AML-193 (cell line): ENCODE measurements at places on chromosomes 12 and 14.

- DNase-seq: no peak
Measured at GRCh38 chr14:97709552-97709951, 912.4 kb downstream of the VRK1 start.

DNA sequence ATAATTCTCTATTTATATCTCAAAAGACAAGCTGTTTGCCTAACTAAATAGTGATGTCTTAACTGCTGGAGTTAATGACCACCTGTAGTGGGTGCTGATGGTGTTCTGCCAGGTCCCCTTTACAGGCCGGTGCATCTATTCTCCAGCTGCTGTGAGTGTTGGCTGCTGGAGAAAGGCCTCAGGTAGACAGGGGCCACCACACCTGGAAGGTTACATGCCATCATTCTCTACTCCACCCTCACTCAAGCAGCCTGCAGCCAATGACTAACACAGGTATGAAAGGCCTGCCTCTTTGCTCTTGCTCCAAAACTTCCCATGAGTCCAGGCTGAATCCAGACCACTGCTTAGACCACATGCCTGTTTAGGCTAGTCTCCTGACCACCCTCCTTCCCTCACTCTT is 73.9 kb downstream of the RPS6KA5 start:
- DNase-seq: no peak

DNA sequence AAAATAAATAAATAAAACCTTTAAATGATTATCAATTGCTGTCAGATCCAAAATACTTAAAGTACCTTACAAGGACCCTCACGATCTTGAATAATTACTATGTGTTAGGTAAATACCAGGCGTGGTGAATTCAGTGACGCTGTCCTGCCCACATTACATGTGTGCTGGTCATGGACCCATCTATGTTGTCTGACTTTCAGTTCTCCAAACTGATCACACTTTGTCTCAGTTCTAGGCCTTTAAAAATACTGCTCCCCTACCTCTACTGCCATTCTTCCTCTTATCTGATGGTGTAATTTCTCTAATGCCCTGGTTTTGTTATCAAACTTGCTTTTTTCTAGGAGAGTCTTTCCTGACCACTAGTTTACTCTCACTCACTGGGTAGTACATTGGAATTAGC is 520.7 kb downstream of the TRHDE start:
- DNase-seq: no peak

- DNase-seq: no peak
Measured at GRCh38 chr12:89386138-89386537, 33.8 kb upstream of the DUSP6 start.

- DNase-seq: no peak
Measured at GRCh38 chr12:58286353-58286752, 345.0 kb downstream of the ATP23 start.

- no peak for DNase-seq
Measured at GRCh38 chr14:98916036-98916435, 356.0 kb downstream of the BCL11B start.

DNA sequence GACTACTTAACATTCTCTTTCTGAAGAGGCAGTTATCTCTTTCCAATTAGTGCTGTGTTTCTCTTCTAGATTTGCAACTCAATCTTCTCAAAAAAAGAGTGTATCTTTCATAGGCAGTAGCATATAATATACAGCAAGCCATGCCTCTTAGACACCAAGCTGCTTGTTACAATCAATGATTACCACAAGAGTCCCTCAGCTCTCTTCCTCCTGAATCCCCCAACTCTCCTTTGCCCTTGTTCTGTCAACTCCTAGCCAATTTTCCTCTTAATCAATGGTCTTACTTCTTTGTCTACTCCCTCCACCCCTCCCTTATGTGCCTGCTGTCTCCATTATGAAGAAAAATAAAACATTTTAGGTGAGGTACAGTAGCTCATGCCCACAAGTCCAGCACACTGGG is 2.6 kb downstream of the TMTC1 start:
- no peak for DNase-seq

GRCh38 chr12:65152012-65152411 is 17.4 kb upstream of the LEMD3 start:
- no peak for DNase-seq

GRCh38 chr14:74347795-74348100 is 523 bp upstream of the VRTN start:
- no peak for DNase-seq

DNA sequence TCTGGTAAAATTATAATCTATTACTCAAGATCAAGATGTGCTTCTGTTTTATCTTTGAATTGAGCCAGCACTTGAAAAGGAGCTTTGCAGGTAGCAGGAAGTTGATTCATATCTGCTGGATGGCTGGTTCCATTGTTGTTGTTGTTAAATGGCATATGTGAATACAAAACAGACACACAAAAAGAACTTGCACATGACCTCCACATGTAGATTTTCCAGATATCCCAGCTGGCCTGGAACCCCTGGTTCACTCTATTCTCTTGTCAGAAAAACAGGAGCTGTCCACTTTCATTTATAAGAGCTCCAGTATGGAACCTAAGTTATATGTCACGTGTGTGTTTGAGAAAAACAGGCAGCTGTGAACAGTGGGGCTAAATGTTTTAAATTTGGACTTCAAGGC is 273.9 kb downstream of the TMEM132D start:
- DNase-seq: no peak

DNA sequence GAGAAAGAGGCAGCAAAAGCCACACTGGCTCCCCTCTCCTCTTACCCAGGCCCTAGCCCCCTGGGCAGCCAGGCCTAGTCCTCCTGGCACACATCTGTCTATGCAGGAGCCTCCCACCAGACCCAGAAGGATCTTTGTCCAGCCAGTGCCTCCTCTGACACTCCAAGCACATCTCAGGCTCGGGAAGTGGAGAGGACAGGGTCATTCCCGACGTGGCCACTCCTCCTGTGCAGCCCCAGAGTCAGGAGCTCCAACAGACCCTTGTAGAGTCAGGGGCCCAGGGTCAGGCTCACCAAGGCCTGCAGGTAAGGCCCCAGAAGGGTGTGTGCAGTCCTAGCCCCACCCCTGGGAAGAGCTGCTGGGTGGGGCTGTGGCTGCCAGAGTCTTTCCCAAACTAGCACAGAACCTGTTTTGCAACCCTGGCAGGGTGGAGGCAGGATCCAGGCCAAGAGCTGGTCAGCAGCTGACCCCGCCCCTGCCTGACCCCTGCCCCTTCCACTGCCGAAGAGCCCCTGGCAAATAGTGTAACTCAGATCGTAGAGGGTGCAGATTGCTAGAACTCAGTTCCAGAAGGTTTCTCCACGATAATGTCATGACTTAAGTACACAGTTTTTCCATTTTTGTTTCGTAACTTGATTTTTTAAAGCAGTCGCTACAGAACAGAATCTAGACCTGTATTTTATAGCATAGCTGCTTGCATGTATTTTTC is 26.6 kb upstream of the PNMA1 start:
- DNase-seq: peak; percentile 29

DNA sequence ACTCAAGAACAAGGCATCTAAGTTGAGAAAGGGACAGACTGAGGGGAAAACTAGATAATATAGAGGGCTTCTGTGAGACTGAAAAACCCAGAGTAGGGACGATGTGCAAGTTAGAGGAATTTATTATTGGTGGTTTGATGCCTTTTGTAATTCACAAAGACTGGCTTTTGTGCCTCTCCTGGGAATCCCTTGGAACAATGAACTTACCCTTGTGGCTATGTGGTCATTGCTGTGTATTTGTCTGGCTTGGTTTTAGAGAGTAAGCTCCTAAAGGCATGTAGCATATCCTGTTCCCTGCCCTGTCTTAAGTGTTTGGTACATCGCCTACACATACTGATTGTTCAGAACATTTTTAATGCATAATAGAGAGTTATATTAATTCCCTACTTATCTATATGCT is 26.6 kb downstream of the DCN start:
- no peak for DNase-seq

- no peak for DNase-seq
Measured at GRCh38 chr12:52947738-52948423, 1.0 kb upstream of the KRT18 start.

GRCh38 chr14:58737511-58737910 is 99.7 kb downstream of the DACT1 start:
- DNase-seq: no peak

- DNase-seq: no peak
Measured at GRCh38 chr14:61710853-61711817, 15.8 kb downstream of the HIF1A start.

DNA sequence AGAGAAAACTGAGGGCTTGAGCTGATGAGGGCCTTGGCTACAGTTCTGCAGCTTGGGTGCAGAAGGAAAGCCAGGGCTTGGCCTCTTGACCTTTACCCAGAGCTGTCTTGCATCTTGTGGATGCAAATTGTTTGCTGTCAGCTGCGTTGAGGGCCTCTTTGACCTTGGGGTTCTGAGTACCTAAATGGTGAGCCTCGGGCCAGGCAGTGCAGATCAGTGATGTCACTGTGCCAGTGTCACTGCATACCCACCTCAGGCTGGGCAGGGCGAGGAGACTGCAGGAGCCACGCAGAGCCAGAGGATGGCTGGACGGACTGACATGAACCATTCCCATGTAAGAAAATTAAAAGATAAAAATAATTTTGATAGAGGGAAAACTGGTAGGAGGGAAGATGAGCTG is 18.6 kb downstream of the ESRRB start:
- no peak for DNase-seq

DNA sequence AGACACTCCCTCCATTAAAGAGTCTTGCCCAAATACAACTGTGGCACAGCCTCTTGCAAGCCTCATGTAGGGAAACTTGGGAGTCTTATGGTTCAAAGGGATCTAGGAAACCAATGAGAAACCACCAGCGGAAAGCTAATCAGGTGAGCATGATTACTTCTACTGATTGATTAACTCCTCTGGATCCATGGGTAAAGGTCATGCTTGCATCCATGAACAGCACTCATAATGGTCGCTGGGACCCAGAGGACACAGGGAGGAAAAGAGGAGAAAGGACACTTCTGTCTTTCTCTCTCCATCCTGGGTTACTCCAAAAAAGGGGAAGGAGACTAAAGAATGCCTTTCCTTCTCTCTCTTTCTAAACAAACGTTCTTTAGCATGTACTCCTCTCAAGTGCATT is 1397.2 kb downstream of the LRFN5 start:
- DNase-seq: no peak

GRCh38 chr14:67881225-67881624 is 61.6 kb downstream of the RAD51B start:
- DNase-seq: no peak

DNA sequence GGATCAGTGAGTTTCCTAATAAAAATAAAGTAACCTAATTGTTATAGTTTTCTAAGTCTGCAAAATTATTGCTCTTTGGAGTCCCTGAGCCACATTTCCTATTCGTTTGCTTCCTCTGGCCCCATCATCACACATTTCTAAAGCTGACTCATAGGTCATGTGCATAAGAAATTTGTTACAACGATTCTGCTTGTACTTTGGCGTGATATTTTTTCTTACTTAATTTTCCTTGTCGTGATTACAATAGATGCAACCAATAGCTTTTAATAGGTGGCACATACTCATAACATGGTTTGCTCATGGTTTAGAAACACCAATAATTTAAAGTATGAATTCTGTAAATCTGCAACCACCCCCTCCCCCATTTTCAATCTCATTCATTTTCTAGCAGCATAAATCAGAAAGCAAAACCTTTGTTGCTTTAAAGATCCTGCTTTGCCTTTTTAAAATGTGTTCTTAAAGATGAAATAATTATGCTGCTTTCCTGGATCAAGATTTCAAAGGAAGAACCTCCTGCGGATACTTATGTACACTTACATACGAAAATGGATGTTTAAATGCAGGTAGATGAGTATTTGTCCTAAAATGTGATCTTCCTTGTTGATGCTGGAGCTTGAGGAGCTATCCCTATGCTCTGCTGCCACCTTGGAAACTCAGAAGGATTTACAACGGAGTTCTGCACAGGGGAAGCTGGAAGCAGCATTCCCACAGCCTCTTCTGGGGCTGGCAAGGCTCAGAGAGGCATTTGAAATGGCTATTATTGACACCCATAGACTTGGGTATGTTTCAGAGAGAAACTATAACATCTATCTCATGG is 1.7 kb upstream of the FLRT2 start:
- DNase-seq: no peak

- no peak for DNase-seq
Measured at GRCh38 chr12:130879212-130879686, 7.4 kb downstream of the RAN start.

GRCh38 chr12:116236148-116236731 is 41.3 kb downstream of the MED13L start:
- DNase-seq: no peak

DNA sequence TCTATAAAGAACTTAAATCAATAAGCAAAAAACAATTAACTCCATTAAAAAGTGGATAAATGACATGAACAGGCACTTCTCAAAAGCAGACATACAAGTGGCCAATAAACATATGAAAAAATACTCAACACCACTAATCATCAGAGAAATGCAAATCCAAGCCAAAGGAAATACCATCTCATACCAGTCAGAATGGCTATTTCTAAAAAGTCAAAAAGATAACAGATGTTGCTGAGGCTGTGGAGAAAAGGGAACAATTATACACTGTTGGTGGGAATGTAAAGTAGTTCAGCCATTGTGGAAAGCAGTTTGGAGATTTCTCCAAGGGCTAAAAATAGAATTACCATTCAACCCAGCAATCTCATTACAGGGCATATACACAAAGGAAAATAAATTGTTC is 234.5 kb upstream of the PLXNC1 start:
- no peak for DNase-seq

GRCh38 chr12:11724888-11725311 is 75.4 kb downstream of the ETV6 start:
- DNase-seq: no peak

- no peak for DNase-seq
Measured at GRCh38 chr12:122743895-122744525, 8.6 kb upstream of the DENR start.

DNA sequence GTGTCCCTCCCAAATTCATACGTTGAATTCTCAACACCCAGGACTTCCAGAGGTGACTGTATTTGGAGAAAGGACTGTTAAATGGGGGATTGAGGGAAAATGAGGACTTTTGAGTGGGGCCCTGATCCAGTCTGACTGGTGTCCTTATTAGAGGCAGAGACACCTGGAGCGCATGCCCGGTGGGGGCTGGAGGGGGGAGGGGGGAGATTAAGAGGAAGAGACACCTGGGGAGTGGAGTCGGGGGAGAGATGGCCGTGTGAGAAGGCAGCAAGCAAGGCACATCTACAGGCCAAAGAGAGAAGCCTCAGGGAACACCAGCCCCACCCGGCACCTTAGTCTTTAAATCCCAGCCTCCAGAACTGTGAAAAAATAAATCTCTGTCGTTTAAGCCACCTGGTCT is 209.7 kb downstream of the SLC41A2 start:
- no peak for DNase-seq

DNA sequence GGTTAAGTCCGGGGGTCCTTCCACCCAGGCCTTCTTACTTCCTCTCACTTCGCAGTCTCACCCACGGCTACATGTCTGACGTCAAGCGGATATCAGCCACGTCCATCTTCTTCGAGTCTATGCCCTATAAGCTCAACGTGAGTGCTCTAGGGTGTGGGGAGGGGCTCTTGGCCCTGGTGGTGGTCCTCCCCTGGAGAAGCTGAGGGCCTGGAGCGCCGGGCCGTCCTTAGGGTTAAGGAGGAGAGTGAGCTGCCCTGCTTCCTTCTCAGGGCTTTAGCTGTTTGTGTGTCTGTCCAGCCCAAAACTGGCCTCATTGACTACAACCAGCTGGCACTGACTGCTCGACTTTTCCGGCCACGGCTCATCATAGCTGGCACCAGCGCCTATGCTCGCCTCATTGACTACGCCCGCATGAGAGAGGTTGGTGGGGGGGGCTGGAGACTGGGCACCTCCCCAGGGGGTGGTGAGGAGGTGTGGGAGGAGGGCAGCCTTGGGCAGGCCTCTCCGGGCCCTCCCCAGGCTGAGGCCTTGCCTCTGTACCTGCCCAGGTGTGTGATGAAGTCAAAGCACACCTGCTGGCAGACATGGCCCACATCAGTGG is 2.7 kb downstream of the SHMT2 start:
- DNase-seq: no peak

- DNase-seq: no peak
Measured at GRCh38 chr12:81819991-81820633, 61.0 kb upstream of the PPFIA2 start.
